ENCODE measurements at places on chromosomes 12 and 14. TPM values are rescaled to one million over a fixed set of nuclear protein-coding genes. Genes with fewer than 3 reads are reported as not detected.

TROAP gene
- 0.96 TPM for total RNA-seq

SAMD15 gene
- total RNA-seq: 6.1 TPM

LRFN5 gene
- 1.7 TPM for total RNA-seq

GPR162 gene
- total RNA-seq: 0.45 TPM

ATP6V1D gene
- total RNA-seq: 220 TPM

TESPA1 gene
- not detected for total RNA-seq

GRCh38 chr12:119423285-119423684, 88.8 kb downstream of the CCDC60 start:
- no peaks in the 10 kb centered on the region for H3K4me1 ChIP-seq
- no peaks in the 10 kb centered on the region for H3K36me3 ChIP-seq
- no peaks in the 10 kb centered on the region for H3K27me3 ChIP-seq
- no peak overlapping the region for H3K4me3 ChIP-seq

- no peaks in the 10 kb centered on the region for H3K4me1 ChIP-seq
- H3K4me3 ChIP-seq: no peak overlapping the region
- H3K27me3 ChIP-seq: no peaks in the 10 kb centered on the region
- no peak overlapping the region for H3K27ac ChIP-seq
- no peaks in the 10 kb centered on the region for H3K36me3 ChIP-seq
- DNase-seq: no peak
Measured at GRCh38 chr14:94317259-94317658, 5.9 kb downstream of the SERPINA6 start.

- no peak overlapping the region for H3K27ac ChIP-seq
- no peak overlapping the region for H3K4me3 ChIP-seq
- H3K36me3 ChIP-seq: no peaks in the 10 kb centered on the region
- H3K4me1 ChIP-seq: no peaks in the 10 kb centered on the region
- no peak for DNase-seq
Measured at GRCh38 chr12:42638697-42639096, 49.2 kb upstream of the PRICKLE1 start.

DNA sequence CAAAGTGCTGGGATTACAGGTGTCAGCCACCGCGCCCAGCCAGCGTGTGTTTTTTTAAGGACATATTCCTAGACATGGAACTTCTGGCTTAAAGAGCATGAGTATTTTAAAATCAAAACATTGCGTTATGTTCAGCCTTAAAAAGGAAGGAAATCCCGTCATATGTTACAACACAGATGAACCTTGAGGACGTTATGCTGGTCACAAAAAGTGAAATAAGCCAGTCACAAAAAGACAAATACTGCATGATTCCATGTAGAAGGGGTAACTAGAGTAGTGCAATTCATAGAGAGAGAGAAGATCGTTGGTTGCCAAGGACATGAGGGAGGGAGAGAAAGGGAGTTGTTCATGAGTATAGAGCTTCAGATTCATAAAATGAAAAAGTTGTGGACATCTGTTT, 53.9 kb downstream of the ACACB start:
- DNase-seq: no peak
- H3K4me1 ChIP-seq: no peaks in the 10 kb centered on the region
- H3K36me3 ChIP-seq: peaks cover 64% of the 10 kb centered on the region
- no peaks in the 10 kb centered on the region for H3K27me3 ChIP-seq
- no peak overlapping the region for H3K4me3 ChIP-seq
- H3K27ac ChIP-seq: no peak overlapping the region

GRCh38 chr12:22617630-22618029, 7.3 kb upstream of the ETNK1 start:
- no peak for DNase-seq
- no peaks in the 10 kb centered on the region for H3K4me1 ChIP-seq
- no peaks in the 10 kb centered on the region for H3K27me3 ChIP-seq
- H3K36me3 ChIP-seq: no peaks in the 10 kb centered on the region
- no peak overlapping the region for H3K4me3 ChIP-seq

DNA sequence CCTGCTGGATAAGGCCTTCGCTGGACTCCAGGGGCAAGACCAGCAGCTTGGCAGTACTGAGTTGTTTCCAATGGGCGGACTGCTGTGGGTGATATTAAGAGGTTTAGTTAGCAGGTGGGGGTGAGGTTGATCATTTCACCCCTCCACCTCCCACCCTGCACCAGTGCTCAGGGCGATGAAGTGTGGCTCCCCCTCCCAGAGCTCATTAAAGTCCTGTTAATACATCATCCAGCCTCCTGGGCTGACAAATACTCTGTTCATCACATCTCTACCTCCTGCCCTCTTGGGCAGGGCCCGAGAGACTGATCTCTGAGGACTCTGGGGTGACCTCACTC, 2.4 kb upstream of the FIGNL2 start:
- H3K4me1 ChIP-seq: peaks cover 14% of the 10 kb centered on the region
- peaks cover 8% of the 10 kb centered on the region for H3K27me3 ChIP-seq
- H3K27ac ChIP-seq: no peak overlapping the region
- H3K36me3 ChIP-seq: no peaks in the 10 kb centered on the region
- no peak for DNase-seq
- no peak overlapping the region for H3K4me3 ChIP-seq
